ENCODE measurements at places on chromosomes 5 and 9.

- no peak for DNase-seq
Measured at GRCh38 chr5:76683816-76684731, 31.9 kb upstream of the F2R start.

- DNase-seq: no peak
Measured at GRCh38 chr5:14003936-14004335, 59.4 kb upstream of the DNAH5 start.

GRCh38 chr5:131848662-131849061 is 51.8 kb upstream of the FNIP1 start:
- no peak for DNase-seq

- no peak for DNase-seq
Measured at GRCh38 chr5:147906326-147907095, at the start of gene C5orf46. Gene C5orf46 (minus strand): TSS chr5:147906538. CDS start chr5:147906501, 37 bp downstream.

DNA sequence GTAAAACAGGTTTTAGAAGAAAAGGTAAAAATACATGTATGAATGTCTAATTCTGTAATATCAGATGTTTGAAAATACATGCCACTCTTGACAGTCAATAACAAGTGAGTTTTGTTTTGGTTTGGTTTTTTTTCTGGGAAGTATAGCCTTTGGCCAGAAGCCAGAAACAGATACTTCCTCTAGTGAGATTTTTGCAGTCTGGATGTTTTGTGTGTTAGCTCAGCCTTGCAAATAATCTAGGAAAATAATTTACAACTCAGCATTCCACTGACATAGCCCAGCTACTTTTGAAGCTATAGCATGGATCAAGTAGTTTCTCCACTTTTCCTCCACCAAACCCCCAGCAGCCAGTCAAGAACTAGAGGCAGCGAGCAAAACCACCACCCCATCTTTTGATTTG is 56.7 kb downstream of the SLC1A1 start:
- no peak for DNase-seq

GRCh38 chr9:113620377-113621161 is 157.0 kb downstream of the RGS3 start:
- peak; percentile 99 for DNase-seq

- DNase-seq: peak; percentile 84
Measured at GRCh38 chr9:113511856-113512761, 48.6 kb downstream of the RGS3 start.

- DNase-seq: no peak
Measured at GRCh38 chr5:178995341-178995690, 196 bp upstream of the GRM6 start.

GRCh38 chr5:94181895-94182294 is 436.5 kb downstream of the KIAA0825 start:
- no peak for DNase-seq

- DNase-seq: peak; percentile 17
Measured at GRCh38 chr9:34675048-34675714, 12.7 kb upstream of the CCL27 start.
